Activated CD4-positive, CD25-positive, alpha-beta regulatory T cell treated with anti-CD3 and anti-CD28 coated beads, Interleukin-2, amount 50 U/mL, for 16 hours (primary cell): ENCODE measurements at places on chromosomes 7 and 10.

GRCh38 chr7:124918662-124919061 lies 11.0 kb downstream of the POT1 start:
- no peak for DNase-seq

GRCh38 chr10:18059826-18060559 lies 80.2 kb upstream of the CACNB2 start:
- DNase-seq = no peak

GRCh38 chr7:23230641-23231101 lies 15.9 kb upstream of the GPNMB start:
- DNase-seq = no peak

DNA sequence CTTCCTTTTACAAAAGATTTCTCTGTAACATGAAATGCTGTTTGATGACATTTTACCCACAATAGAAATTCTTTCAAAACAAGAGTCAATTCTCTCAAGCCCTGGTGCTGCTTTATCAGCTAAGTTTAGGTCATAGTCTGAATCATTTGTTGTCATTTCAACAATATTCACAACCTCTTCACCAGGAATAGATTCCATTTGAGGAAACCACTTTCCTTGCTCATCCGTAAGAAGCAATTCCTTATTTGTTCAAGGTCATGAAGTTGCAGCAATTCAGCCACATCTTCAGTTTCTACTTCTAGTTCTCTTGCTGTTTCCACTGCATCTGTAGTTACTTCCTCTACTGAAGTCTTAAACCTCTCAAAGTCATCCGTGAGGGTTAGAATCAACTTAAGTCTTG lies 315.3 kb downstream of the TYW1 start:
- DNase-seq = no peak

DNA sequence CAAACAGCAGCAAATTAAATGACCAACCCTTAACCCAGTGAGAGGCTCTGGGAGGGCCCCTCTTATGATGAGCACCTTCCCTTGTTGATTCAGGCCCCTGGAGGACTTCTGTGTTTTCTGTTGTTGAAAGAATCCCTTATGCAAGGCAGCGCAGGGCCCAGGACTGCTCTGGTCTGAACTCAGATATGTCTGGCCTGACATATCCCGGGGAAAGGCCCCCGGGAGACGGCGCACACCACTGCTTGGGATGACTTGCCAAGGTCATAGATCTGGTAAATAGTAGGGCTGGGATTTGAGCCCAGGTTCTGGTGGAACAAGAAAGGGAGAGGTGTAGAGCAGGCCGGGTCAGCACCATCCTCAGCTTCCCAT lies 124.0 kb downstream of the AOAH start:
- DNase-seq = no peak
